ENCODE measurements at places on chromosomes 2 and 18.

GRCh38 chr2:228104215-228104614 lies 77.3 kb downstream of the SPHKAP start:
- DNase-seq: no peak

DNA sequence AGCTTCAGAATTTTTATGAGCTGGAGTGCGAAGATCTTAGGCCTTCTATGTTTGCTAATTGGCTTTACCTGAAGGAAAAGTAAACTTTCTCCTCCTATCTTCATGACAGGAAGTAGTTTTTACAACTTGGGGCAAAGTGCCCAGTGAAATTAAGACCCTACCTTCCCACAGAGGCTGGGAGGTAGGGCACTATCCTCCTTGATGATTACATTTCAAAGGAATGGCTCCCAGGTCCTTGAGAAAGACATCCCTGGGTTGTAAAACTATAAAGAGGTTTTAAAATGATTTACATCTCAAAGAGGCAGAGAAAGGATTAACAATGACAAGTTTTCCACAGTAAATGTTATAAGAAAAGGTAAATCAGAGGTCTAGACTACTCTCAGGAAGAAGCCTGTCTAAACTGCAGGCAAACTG lies 155.8 kb downstream of the CDH7 start:
- no peak for DNase-seq

DNA sequence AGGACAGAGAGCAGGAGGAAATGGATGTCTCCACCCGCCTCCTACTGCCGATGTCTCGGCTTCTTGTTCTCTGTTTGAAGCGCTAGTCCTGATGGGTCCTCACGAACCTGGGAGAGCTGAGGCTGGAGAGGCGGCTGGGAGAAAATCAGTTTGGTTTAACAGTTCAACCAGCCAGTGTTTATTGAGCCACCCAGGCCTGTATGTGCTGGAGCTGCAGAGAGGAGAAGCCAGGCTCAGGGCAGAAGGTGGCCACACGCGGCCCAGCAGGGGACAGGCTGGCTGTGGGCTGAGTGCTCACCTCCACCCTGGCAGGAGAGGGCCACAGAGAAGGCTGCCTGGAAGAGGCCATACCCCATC lies 202.1 kb downstream of the CYP26B1 start:
- DNase-seq: no peak

DNA sequence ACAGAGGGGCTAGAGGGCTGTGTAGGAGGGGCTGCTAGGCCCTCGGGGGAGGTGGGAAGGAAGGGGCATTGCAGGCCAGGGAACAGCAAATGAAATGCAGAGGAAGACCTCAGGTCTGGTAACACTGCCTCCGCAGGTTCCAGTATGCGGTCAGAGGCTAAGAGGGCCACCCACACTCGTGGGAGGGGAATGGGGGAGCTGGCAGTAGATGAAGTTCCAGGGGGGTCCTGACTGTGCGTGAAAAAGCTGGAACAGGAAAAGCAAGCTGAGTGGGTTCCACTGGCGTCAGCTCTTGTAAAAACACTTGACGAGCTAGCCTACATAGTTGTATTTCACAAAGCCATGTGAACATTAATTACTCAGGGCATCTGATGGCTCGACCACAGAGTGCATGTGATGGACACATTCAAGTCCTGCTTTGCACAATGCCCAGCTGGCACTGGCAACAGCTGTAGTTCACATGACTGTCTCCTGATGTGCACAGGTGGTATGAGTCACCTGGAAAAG lies 29.0 kb upstream of the PTPN4 start:
- DNase-seq: no peak

DNA sequence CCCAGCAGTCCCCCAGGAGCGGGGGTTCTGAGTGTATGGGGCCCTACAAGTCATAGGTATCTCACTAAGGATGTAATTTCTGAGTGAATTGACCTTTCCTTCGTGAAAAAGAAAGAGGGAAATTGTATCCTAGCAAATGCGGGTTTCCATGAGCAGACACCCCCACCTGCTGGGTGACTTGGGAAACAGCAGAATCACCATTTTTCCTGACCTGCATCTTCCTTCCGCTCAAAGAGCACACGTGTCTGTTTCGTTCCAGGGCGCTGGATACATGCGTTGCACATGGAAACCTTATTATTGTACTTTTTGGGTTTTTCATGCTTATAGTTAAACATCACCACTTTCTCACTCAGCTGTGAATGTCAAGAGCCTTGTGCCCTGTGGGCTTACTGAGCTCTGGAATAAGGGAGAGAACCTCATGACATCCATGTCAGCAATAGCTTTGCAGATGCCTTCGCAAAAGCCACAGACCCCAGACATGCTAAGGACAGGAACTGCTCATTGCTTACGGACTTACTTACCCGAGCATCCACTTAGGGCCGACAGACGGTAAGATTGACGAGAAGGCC lies 132.8 kb downstream of the TPO start:
- DNase-seq: peak; percentile 42

DNA sequence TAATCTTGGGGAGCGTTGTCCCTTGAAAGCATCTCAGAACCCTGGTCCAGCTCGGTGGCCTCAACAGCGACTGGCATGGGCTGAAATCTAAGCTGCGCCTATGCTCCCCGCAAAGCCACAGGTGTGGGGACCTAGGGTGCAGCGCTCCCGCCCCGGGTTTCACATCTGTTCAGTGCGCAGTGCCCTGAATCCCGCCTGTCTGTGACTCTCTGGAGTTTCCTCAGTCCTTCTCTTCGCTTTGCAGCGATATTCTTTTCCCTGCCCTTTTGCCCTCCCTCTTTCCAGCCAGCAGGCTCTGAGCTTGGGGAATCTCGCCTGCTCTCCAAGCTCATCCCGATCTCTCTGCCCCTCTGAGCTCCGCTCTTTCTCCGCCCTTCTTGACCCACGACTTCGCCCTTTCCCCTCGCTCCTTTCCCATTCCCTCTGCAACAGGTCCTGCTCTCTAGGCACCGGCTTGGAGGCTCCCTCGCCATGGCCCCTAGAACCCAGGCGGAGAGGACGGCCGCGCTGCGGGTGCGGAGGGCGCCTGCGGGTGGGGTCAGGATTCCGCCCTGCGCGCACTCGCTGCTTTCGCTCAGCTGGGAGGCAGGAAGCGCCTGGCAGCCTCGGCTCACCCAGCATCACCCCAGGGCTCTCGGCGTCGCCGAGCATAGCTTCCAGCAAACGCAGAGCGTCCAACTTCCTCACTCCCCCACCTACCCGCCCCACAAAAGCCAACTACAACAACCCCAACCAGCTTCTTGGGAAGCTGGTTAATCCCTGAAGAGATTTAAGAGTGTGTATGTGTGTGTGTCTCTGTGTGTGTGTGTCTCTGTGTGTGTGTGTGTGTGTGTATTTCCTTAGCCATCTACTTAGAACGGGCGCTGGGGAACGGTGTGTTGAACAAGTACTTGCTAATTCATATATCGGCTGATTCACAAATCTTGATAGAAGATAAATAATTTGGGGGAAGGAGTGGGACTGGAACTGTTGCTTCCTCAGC lies 1.1 kb downstream of the GRP start:
- no peak for DNase-seq

DNA sequence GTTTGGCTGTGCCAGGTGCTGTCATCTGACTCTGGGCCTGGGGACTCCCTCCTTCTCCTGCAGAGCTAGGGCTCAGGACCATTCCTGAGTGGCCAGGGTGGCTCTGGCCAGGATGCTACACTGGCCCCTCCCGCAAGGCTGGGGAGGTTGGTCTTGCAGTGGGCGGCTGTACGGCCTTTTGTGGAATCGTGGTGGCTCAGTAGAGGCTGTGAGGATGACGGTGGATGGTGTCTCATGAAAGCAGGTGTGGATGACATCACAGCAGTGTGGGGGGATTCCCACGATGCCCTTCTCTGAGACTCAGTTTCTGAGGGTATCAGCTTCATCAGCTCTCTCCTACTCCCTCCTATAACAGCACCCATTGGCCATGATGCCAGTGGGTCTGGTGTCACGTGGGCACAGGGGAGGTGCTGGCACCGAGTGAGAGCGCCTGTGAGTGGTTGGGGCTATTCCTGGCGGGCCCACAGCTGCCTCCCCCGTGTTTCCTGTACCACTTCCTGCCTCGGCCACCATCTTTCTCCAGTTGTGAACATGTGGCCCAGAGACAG lies 144.2 kb upstream of the HDAC4 start:
- DNase-seq: peak; percentile 40

DNA sequence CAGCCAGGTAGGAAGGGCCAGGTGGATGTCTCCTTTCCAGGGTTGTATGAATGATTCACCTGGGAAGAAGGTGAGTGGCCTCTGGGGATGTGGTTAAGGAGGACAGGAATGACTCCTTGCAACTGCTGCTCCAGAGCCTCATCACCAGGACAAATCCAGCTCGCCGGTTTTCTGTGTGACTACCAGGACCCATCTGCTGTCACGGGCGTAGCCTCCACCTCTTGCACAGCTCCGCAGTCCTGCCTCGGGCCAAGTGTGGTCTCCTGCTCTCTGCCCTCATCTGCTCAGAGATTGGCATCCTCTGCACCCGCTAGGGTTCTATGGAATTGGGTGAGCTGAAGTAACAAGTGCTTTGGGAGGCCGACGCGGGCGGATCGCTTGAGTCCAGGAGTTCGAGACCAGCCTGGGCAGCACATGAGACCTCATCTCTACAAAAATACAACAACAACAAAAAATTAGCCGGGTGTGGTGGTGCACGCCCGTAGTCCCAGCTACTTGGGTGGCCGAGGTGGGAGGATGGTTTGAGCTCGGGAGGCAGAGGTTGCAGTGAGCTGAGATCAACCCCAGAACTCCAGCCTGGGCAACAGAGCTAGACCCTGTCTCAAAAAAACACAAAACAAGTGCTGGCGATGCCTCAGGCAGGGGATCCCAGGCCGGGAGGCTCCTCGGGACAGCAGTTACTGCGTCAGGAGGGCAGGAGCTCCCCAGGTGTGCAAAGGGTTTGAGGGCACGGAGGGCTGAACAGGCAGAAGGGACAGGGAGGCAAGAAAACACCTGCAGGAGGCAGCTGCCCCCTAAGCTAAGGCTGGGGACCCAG lies 831 bp upstream of the D2HGDH start:
- no peak for DNase-seq

DNA sequence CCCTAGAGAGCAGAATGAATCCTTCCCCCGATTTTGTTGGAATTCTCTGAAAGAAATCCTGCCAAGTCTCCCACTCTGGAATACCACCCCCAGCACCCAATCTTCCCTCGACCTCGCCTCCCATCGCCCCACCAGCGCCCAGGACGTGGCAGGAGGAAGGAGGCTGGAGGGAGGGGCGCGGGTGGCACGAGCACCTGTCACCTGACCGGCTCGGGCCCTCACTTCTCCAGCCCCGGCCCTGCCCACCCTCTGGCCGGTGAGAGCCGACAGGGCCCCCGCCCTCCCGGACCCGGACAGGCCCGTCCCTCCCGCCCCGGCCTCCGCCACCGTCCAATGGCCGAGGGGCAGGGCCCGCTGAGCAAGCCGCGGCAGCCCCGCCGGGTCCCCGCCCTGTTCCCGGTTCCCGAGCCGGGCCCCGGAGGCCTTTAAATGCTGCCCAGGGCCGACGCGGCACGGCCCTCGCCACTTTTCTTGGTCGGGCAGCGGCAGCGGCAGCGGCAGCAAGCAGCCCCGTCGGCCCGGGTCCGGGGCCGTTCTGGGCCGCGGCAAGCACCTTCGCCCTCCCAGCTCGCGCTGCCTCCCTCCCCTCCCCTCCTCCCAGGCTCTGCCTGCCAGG lies at the start of gene LGALSL:
LGALSL (plus strand) TSS at position 393 of the 616 bp plus-strand sequence. CDS start 384 bp downstream, outside the sequence.
- DNase-seq: no peak

Data from stimulated activated CD4-positive, alpha-beta T cell treated with anti-CD3 and anti-CD28 coated beads, Interleukin-12 subunit alpha, Interleukin-12 subunit beta, amount 100 ng/mL, for 24 hours (primary cell).